ENCODE measurements at places on chromosomes 16 and 17.
A peak's percentile ranks its signal among the peaks of the same experiment; 100 is the strongest.

DNA sequence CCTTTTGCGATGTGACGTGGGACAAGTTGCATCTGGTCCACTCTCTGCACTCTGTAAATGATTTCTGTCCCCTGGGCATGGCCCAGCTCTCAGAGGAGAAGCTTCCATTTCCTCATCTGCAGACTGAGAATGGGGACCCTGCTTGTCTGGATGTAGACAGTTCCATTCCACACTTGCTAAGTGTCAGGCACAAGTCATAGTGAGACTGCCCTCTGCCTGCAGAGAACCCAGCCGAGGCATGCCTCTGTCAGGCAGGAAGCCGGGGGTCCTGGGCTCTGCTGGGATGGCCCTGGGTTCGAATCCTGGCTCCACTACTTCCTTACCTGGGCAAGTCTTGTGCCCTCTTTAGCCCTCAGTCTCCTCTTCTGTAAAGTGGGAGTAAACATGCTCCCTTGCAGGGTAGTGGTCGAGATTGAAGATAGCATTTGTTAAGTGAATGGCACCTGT is 4.1 kb downstream of the MAP2K3 start:
- no peak for DNase-seq

GRCh38 chr16:79089735-79090284 is 510.7 kb downstream of the MAF start:
- DNase-seq: peak; percentile 20

- DNase-seq: no peak
Measured at GRCh38 chr17:4535667-4536258, 19.4 kb downstream of the MYBBP1A start.

GRCh38 chr16:15597822-15598647 is 44.9 kb downstream of the MARF1 start:
- DNase-seq: no peak

- DNase-seq: no peak
Measured at GRCh38 chr17:37839196-37839978, 84.8 kb upstream of the TBC1D3K start.

DNA sequence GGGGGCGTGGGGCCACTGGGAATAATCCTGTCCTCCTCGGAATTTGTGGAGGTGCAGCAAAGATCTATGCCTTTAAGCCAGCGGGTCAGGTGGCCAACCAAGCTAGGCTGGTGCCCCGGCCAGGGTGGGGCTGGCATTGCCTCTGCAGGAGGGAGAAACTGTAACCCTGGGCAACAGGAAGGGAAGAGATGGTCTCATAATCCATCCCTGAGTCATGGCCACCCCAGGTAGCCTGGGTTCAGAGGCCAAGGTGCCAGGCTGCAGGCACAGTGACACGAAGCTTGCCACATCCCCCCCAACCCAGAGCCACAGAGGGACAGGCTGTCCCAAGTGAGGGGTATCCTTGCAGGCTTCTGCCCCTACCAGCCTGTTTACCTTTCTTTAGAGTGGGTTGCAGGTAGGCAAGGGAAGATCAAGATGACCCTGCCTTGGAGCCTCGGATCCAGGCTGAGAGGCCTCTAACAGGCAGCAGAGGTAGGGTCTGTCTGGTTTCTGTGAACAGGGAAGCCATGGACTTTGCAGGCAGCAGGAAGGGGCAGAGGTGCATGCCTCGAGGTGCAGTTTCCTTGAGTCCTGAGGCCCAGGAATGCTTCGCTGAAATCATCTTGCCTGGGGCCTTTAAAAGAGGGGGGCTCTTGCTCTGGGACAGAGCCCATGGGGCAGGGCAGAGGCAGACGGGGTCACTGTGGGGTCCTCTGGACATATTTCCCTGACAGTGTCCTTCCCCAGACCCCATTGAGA is 4.0 kb downstream of the LASP1 start:
- no peak for DNase-seq

DNA sequence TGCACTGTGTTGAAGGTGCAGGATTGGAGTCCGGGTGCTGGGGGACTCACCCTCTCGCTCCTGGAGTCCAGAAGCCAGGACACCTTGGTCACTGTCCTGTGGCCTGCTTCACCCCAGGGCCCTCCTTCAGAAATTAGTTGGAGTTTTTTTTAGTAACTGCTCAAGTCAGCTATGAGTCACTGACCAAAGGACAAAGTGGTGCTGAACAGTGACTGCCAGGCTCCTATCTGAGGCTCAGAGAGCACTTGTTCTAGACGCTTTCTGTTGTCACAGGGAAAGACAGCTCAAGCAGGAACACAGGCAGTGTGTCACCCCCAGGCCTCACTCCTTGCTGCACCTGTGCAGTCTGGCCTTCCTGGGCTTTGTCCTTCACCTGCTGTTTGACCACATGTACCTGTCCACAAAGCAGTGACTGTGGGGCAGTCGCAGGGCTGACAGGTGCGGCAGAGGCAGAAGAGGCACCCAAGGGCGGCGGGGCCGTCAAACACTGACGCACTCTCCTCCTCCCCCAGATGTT is 4.1 kb upstream of the FAAP100 start:
- no peak for DNase-seq

- no peak for DNase-seq
Measured at GRCh38 chr16:84478172-84478947, 26.1 kb downstream of the MEAK7 start.

DNA sequence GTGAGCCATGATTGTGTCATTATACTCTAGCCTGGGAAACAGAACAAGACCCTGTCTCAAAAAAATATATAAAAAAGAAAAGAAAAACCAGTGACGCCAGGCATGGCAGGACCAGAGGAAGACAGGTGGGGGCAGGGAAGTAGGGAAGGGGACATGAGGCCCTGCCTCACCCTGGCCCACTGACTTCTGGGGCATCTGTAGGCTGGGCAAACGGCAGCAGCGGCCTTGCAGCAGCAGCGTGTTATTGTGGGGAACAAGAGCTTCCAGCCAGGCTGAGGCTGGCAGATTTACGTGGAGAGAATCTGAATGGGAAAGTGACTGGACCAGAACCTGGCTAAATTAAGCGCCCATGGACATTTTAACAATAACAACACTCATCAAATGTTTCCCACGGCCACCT is 19.4 kb downstream of the CMTM4 start:
- no peak for DNase-seq

- no peak for DNase-seq
Measured at GRCh38 chr17:68381076-68381900, 76.0 kb downstream of the WIPI1 start.

DNA sequence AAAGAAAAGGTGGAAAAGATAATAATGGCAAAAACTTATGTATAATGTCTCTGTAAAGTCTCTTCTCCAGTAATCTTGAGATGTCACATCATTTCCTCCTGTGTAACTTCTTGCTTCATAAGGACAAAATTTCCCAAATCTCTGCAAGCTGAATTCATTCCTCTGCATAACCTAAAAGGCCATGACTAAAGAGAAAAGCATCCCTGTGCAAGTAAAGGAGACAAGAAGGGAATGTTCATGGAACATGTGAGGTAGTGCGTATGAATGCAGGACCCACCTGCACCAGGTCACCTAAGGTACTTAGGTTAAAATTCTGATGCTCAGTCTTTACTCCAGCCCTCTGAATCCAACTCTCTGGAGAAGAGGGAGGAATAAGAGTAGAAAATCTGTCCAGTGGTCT is 46.9 kb upstream of the NLK start:
- DNase-seq: no peak

- DNase-seq: no peak
Measured at GRCh38 chr16:50677351-50677750, 3.8 kb downstream of the SNX20 start.

- no peak for DNase-seq
Measured at GRCh38 chr17:20074489-20074888, 65.3 kb downstream of the SPECC1 start.

GRCh38 chr16:30459456-30459855 is 13.1 kb upstream of the ITGAL start:
- DNase-seq: no peak

DNA sequence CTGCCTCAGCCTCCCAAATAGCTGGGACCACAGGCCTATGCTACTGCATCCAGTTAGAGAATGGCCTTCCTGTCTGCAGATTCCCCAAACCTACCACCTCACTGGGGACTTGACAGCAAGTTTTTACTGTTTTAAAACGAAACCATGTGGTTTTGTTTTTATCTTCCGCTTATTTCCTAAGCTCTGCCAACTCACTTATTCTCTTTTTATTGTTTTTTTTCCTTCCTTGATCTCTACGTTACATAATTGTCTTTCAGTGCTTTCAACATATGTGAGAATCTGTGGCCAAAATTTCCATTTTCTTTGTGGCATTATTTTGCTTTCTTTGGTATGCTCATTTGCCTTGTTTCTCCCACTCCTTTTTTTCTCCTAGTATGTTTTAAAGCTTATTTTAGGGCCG is 14.6 kb upstream of the SLC38A7 start:
- DNase-seq: no peak

- DNase-seq: no peak
Measured at GRCh38 chr17:876272-876671, 94.1 kb downstream of the MRM3 start.

GRCh38 chr17:1488826-1489270 is 3.6 kb downstream of the MYO1C start:
- DNase-seq: no peak

DNA sequence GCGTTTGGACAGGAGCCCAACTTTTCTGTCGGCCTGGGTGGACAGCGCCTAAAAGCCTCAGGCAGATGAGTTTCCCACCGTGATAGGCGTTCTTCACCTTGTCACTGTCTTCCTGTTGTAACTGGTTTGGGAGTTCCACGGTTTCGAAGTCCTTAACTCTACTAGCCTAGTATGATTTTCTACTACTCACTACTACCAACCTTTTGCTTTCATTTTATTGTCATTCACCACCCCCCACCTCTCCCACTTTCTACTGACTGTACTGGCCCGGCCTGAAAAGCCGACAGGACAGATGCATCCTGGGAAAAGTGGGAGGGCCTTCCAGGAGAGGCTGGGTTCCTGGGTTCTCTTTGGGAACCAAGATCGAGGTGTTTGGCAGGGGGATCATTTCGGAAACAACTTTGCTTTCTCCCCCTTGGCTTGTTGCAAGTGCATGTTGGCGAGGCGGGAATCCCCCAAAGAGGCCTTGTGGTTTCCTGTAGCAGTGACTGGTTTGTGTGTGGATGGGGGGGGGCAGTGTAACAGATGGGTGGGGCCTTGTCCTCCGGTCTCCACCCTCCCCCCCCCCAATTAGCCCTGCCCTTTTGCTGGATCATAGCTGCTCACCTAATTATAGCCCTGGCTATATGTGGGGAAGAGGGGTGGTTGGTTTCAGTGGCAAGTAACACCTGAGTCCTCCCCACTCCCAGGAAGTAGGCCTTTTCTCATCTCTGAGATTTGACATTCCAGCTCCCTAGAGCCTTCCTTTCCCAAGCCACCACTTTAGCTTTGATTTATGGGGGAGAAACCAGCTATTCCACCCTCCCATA is 1.4 kb downstream of the EIF5A start:
- DNase-seq: peak; percentile 91

DNA sequence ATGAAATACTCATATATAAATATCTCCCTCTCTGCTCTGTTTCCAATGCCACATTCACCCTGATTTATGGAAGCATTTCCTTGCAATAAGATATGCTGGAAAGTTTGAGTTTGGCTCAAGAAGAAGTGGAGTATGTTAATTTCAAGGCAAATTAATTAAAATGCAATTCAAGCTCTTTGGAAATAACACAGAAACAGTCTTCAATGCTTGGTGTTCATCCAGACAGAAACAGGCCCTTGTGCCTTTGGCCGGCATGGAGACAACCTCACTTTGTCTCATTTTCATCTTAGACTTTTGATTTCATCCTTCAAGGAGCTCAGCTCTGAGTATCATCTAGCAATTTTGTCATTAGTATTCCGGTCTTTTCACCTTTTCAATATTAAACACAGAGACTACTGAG is 210.0 kb downstream of the C16orf95 start:
- no peak for DNase-seq

- no peak for DNase-seq
Measured at GRCh38 chr16:89179148-89179484, 7.6 kb downstream of the CDH15 start.

DNA sequence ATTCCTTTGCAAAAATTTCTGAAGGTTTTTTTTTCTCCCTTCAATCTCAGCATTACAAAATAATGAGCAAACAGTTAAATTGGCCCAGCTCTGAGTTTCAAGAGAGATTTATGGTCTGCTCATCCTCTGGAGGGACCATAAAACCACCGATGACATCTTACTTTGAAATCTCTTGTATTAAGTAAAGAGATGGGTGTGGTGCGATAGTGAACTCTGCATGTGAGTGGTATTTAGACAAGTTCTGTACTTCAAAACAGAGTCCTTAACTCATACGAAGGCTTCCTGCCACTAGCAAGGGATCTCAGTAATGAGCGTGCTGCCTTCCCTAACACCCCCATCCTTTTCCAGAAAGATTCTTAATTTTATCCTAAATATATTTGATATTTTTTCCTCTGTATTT is 2.1 kb downstream of the FAM20A start:
- no peak for DNase-seq

- DNase-seq: no peak
Measured at GRCh38 chr16:19344224-19344801, 58.8 kb downstream of the CLEC19A start.

- DNase-seq: no peak
Measured at GRCh38 chr17:49393491-49394255, 21.0 kb downstream of the PHB1 start.

DNA sequence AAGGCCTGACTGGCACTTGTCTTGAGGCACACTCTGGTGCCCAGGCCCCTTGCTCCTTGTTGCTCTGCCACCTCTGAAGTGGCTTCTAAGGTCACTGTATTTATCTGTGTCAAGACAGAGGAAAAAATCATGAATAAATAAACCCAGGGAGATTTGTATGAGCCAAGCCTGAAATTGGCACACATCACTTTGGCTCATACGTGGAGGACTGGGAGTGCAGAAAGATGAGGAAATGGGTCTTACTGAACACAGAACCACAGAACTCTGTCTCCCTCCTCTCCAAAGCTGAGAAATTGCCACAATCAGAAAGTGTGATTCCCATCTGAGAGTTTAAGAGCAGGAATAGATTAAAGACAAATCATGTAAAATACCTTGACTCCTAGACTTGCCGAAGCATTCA is 27.1 kb upstream of the C16orf78 start:
- DNase-seq: no peak

- no peak for DNase-seq
Measured at GRCh38 chr16:65120831-65121721, 787 bp downstream of the CDH11 start.

DNA sequence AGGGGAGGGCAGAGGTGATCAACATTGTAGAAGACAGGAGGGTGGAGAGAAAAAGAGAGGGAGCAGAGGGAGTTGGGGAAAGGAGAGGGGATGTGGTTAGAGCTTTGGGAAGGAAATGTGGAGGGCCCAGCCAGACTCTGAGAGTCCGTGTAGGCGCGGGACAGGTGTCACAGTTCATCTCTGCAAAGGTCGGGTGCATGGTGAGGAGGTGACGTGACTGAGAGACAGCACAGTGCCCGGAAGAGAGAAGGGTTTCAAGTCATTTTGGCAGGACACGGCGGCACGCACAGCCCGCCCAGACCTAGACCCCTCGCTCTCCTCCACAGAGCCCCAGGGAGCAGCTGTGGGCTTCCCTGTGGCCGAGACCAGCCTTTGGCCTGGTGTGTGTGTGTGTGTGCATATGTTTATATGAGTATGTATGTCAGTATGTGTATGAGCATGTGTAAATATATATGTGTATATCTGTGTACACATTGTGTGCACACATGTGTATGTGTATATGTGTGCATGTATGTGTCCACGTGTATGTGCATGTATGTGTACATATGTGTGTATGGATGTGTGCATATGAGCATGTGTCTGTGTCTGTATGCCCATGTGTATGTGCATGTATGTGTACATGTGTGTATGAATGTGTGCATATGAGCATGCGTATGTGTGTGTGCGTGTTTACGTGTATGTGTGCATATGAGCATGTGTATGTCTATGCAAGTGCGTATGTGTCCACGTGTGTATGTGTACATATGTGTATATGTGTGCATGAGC is 104.6 kb downstream of the SEC14L1 start:
- DNase-seq: no peak

Data from activated CD4-positive, alpha-beta T cell treated with anti-CD3 and anti-CD28 coated beads for 4 hours (primary cell).